ENCODE measurements at places on chromosomes 6 and 20.

DNA sequence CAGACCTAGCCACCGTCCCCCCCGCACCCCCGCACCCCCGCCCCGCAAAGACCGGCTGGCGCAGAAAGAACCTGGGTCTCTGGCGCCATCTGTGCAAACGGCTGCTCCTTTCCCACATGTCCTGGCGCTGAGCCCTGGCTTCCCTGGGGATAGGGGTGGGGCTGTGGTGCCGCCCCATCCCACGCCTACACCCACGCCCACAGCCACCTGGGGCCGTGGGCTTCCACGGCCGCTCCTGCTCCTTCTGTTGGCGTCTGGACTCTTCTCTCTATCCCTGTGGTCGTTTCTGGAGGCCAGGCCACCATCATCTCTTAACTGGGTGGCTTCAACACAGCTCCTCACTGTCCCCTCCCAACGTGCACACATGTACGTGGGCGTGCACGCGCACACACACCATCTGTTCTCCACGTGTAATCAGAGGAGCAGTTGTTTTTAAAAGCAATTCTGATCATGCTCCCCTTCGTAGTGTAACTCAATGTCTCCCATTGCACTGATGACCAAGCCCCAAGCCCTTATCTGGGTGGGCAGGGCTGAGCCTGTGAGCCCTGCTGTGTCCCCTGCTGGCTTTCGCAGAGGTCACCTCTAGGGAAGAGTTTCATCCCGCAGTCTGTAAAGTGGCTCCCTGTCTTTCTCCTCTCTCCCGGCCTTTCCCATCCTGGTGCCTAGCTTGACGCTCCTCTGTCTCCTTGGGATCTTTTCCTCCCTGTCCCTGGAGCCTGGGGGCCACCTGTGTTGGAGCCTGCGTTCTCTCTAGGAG is 31.9 kb upstream of the FAM83D start:
- peak; percentile 88 for DNase-seq

DNA sequence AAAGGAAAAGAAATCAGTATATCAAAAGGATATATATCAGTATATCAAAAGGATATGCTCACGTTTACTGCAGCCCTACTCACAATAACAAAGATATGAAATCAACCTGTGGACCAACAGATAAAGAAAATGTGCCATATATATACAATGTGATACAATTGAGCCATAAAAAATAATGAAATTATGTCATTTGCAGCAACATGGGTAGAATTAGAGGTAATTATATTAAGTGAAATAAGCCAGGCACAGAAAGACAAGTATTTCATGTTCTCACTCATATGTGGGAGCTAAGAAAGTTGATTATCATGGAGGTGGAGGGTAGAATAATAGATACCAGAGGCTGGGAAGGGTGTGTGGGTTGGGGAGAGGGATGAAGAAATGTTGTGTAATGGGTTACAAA is 102.9 kb upstream of the MARCKS start:
- no peak for DNase-seq

DNA sequence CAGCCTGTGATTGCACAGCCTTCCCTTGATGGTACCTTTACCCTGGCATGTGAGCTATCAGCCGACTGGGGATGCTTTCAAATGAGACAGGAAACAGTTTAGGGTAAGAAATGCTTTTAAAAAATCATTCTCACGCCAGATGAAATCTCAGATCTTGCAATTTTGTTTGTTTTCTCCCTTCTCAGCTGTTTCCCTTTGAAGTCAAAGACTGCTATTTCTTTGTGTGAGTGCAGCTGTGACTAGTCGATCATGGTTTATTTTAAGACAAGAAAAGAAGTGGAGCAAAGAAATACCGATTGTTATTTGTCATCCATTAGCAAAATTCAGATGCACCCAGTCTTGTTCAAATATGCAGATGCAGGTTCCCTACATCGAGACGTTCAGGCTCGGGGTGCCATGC is 489.7 kb downstream of the QKI start:
- no peak for DNase-seq

DNA sequence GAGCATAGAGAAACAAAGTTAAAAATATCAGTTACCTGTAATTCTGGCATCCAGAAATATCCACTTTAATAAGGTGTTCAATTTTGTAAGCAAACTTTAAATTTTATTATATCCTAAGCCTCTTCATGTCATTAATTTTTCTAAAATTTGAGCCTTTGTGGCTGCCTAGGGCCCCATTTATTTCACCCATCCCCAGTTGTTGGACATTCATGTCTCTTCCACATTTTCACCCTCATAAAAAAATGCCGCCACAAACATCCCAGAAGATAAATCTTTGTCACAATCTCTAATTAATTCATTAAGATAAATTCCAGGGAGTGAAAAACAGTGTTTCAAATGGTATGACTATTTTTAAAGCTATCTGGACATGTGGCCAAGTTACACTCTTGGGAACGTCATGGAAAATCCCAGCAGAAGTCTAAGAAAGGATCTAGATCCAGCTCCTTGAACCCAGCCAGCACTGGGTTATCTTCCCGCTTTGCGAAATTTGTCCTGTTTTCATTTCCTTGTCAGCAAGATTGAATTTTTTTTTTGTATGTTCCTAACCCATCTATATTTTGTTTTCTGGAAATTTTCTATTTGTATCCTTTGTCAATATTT is 97.2 kb downstream of the TMEM242 start:
- DNase-seq: no peak

- DNase-seq: no peak
Observed at GRCh38 chr6:3077430-3077829, 9.1 kb downstream of the RIPK1 start.

DNA sequence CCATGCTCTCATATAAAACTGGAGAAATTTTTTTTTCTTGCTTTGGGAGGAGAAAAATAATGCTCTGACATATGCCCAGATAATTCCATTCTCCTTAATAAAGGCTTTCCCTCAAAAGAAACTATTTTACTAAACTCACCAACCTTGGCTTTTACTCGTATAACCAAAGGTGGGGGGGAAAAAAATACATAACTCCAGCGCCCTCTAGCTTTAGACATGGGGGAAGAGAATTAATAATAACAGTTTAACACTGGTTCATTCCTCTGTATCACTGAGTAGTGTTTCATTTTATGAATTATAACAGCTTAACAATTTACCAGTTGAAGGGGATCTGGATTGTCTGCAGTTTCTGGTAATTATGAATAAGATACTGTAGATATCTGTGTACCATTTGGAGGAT is 1226.1 kb downstream of the GRIK2 start:
- DNase-seq: no peak

DNA sequence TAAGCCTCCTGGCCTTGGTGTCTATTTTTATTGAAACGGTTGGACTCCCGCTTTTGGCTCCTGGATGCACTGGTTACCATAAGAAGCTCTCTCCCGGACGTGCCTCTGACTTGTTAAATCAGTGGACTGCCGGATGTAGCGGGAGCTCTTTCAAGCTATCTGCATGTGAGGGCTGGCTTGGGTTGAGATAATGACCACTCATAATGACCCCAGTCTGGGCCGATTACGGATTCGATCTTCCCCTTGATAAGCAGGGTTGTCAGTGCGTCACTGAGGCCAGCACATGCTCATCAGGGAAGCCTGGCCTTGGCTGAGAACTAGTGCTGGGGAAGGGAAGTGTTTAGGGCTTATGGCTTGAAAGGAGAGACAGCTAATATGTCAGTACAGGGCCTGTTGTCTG is 528.1 kb downstream of the CDH26 start:
- DNase-seq: no peak

DNA sequence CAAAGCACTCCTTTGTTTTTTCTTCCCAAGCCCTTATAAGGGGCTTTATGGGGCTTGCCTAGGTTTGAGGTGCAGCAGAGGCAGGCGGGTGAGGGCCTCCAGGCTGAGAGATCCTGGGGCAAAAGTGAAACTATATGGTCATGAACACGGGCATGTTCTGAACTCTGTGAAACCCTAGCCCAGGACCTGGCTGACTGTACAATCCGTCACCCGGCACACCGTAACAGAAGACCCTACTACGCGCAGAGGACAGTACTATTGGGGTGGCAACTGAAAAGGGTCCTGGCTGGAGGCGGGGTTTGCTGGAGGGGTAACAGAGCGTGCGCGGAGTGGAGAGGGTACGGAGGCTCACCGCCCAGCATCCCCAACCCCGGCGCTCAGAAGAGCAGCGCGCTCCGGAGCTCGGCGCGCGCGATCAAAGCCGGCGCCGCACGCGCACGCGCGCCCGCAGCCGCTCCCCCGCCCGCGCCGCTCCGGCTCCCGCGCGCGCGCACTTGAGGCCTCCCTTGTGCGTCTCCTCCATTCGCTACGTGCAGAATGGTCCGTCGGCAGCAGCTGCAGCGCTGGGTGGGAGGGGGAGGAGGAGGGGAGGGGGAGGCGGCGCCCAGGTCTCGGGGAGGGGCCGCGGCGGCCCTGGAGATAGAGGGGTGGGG is 54.2 kb downstream of the MRPL14 start:
- DNase-seq: no peak

DNA sequence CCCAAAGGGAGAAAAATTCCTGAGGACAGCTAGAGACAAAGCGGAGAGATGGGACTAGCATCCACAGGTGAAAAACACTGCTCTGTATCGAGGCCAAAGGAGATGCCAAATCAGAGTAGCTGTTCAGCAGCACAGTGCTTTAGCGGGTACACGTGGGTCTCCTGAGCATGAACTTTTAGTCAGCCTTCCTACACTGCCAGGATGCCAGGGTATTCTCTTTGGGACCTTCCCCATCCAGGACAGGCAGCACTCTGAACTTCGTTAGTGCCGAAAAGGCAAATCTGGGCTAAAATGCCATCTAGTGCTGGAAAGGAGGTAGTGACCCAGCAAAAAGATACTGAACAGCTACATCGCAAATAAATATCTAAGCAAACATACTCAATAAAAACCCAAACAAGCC is 64.9 kb downstream of the C6orf58 start:
- no peak for DNase-seq

DNA sequence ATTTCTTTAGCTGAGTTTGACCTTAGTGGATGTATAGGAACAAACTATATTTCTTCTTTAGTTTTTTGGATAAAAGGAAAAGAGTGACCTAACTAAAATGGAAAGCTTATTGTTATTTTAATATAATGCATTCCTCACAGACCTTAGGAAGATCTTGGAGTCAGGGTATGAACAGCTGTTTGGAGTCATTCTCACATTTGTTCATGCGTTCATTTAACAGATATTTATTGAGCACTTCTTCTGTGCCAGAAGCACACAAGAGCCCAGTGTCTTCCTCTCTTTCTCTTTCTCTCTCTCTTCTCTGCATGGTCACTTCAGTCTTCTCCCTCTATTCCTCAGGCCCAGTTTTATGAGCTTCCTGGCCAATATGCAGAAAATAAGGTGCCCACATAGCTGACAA is 744.0 kb upstream of the MAP3K7 start:
- DNase-seq: no peak

- DNase-seq: no peak
Observed at GRCh38 chr20:962683-963082, 39.4 kb downstream of the RSPO4 start.

GRCh38 chr6:56288347-56288746 is 41.0 kb upstream of the COL21A1 start:
- no peak for DNase-seq

DNA sequence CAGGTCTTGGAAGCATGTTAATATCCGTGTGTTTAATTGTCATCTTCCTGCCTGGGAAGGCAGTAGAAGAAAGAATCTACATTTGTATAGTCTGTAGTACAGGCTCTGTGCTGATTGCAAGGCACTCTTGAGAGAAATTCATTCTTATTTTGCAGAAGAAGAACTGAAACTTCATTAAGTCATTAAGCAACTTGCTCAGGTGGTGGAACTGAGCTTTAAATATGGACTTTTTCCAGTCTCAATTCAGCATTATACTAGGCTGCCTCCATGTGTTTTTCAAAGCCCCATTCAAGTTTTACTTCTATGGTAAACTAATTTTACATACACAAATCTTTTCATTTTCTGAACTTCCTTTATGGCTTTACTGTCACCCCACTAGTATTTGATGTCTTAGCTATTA is 18.7 kb downstream of the ZNF451 start:
- no peak for DNase-seq

DNA sequence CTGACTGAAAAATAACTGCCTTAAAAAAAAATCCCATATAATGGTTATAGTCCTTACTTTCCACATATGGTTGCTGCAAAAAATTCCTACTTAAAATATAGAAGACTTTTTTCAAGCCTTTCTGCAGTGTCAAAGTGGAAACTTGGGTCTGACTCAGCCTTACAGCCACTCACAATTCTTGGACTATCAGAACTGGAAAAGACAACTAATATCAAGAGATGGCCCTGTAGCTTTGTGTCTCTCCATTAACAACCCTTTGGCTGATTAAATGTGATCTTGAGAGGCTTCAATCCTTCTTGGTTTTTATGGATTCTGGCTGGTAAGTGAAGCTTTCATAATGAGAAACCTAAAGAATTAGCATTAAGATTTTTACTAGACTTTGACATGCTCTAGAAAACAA is 307.8 kb downstream of the RNGTT start:
- no peak for DNase-seq

DNA sequence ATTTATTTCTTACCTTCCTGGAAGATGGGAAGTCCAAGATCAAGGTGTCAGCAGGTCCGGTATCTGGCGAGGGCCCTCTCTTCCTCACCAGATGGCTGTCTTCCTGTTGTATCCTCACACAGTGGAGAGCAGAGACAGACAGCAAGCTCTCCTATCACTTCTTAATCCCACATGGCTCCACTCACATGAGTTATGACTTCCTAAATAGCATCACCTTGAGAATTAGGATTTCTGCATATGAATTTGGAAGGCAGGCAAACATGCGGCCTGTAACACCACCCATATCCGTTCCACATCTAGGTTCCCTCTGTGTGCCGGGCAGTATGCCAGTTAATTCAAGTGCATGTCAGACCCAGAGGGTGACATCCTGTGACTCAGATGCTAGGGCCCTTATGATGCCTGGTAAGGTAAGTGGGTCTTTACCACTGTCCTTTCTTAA is 2.1 kb downstream of the RAET1E start:
- DNase-seq: no peak

DNA sequence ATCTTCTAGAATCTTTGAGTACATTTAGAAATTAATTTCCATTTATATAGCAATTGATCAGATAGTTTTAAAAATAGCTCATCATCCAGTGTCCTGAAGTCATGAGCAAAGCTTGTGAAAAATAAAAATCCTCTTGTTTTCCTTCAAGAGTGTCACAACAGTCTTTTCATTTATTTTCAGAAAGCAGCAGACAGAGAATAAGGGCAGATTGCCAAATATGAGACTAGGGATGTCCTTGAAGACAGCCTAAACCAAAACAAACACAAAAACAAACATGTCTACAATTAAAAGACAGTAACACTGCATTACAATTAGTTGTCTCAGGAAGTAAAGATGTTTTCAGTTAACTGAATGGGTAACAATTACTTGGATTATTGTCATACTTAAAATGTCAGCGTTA is 682.8 kb downstream of the TFAP2A start:
- DNase-seq: no peak

All from DMS 273 treated with DMSO at 0.1 percent for 48 hours (cell line).